Hypothalamus (tissue), 51 donors: ENCODE measurements at places on chromosomes 2 and 18.

GRCh38 chr2:96501886-96502810 lies 3.0 kb downstream of the NEURL3 start:
- no peak for DNase-seq

GRCh38 chr2:127906206-127906926 lies 20.6 kb upstream of the AMMECR1L start:
- DNase-seq, result no peak

GRCh38 chr2:124563426-124563825 lies 538.3 kb downstream of the CNTNAP5 start:
- DNase-seq, result no peak

- DNase-seq, result no peak
These were observed 8.7 kb downstream of the SP140 start for GRCh38 chr2:230234122-230234722.

DNA sequence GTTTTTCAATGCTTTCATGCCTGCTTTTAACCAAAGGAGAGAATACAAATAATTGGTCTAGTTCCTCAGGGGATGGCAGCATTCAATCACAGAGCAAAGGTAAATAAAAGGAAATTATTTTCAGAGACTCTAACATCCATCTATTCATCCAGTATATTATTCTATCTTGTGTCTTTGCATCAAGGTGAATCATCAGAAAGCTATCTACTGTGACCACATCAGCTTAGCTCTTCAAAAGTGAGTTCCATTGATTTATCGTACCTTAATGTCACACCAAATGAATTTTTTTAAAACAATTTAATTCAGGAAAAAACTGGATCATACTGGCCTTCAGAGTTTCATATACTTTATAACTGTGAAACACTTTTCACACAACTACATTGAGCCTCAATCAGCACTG lies 66.1 kb downstream of the CHN1 start:
- no peak for DNase-seq

- DNase-seq, result no peak
These were observed 45.0 kb downstream of the QPCT start for GRCh38 chr2:37389395-37389794.
